C1 segment of cervical spinal cord (tissue), 14 donors: ENCODE measurements at places on chromosomes 11 and 22.

DNA sequence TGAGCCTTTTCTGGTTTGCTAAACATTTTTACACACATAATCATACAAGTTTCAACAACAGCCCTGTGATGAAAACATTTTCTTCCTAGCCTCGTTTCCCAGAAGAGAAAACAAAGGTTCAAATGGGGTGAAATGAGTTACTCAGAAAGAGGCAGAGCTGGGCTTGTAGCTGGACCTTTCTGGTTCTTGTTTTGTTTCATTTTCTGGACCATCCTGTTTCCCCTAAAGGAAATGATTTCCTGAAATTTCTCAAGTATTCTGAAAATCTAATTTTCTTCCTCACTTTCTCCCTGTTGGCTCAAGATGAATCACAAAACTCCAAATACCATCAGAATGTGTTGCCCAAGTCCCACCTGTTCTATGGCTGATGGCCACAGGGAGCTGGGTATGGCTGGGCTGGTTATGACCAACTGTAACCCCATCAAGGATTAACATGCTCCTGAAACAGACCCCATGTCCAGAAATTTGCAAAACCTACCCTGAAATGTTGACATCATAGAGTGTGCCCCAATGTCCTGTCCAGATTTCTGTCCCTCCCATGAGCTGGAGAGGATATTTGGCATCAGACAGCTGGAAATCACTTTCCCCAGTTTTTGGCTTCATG, 6.7 kb upstream of the APOL4 start:
- no peak for DNase-seq

DNA sequence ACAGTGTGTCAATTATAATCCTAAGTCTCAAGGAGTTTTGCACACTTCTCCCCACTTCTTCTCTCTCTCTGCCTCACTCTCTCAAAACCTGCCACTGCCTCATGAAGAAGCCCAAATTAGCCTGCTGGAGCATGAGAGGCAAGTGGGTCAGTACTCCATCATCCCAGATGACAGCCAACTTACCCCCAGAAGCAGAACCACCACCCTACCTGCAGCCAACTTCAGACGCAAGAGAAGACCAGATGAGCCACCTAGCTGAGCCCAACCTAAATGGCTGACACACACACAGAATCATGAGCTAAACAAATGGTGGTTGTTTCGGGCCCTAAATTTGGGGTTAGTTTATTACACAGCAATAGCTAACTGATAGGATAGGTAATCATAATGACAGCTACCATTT, 61.2 kb downstream of the CD82 start:
- no peak for DNase-seq

DNA sequence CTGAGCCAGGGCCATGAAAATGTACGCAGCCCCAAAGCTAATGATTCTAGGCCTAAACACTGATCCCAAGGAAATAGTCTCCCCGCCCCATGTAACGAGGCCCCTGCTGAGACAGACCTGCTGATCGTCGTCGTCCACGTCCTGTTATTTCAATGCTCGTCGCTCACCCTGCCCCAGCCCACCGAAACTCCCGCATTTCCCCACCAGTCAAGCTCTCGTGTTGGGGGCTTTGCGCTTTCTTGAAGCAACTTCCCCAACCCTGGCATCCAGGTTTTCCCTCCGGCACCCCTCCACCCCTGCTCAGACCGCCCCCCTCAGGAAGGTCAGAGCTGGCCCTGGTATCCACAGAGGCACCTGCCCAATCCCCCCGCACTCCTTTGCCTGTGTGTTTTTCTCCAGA, 58.8 kb upstream of the LINC01488 start:
- DNase-seq: no peak

- peak; percentile 69 for DNase-seq
Observed at GRCh38 chr11:64246871-64247728, at the start of gene PPP1R14B. Gene PPP1R14B (minus strand): TSS chr11:64246943. CDS start chr11:64246673, 270 bp downstream.

- no peak for DNase-seq
Observed at GRCh38 chr22:49922484-49922883, 4.0 kb downstream of the CRELD2 start.

- no peak for DNase-seq
Observed at GRCh38 chr11:4084406-4085125, 10.0 kb upstream of the RRM1 start.

DNA sequence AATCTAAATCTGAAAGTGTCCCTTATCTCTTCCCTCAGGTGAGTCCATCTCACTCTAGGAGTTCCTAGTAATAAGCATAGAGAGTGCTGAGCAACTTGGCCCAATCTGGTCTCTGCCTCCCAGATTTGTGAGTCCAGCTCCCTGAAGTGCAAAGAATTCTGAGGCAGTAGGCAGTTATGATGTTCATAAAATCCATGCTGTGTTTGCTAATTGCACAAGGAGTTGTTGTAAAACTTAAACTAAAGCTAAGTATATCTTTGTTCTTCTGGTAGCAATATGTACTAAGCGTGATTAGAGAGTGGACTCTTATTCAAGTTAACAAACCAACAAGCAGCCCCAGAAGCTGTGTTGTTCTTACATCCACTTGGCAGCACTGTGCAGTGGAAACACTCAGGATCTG, 7.6 kb upstream of the PTH start:
- no peak for DNase-seq

GRCh38 chr22:43550024-43550620, 138.3 kb downstream of the MPPED1 start:
- no peak for DNase-seq

DNA sequence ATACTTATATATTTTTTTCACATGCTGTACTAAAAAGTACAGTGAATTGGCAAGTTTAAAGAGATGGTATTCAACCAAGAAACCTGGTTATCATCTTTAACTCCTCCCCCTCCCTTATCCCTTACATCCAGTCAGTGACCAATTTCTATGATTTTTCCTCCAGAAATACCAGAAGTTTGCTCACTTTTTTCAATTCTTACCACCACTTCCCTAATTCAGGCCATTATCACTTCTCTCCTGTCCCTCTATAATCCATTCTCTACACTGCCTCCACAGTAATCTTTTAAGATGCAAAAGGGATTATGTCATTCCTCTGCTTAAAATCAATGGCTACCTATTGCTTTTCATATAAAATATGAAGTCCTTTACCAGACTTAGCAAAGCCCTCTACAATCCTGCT, 62.8 kb downstream of the CEP57 start:
- DNase-seq: no peak

DNA sequence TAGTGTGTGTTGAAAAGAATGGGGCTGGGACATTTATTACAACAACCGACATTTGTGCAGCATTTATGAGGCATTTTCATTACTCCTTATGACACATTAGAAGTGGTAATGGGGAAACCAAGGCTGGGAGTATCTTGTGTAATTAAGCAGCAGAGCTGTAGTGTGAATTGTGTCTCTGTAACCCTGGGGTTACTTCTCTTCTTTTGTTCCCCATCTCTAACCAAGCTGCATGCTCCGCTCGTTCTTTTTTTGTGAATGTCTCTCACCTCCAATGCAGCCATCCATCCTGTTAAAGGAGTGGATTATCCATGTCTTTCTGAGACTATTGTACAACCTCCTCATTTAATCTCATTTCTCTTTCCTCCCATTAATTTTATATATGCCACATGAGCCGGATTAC, 65.7 kb downstream of the ENDOD1 start:
- DNase-seq: no peak

- no peak for DNase-seq
Observed at GRCh38 chr11:46361283-46362155, 14.3 kb downstream of the DGKZ start.

- DNase-seq: no peak
Observed at GRCh38 chr11:115920092-115920461, 415.9 kb upstream of the CADM1 start.

DNA sequence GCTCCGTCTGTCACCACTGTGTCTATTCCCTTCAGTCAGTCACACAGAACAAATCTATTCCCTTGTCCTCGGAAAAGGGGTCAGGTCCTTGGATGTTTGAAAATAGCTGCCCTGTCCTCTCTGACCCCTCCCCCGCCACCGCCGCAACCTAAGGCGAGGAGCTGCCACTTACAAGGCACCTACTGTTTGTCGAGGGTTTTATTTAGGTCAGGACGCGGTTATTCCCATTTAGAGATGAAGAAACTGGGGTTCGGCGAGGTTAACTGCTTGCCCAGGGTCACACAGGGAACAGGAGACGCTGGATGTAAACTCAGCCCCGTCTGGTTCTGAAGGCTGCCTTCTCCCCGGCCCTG, 1468.1 kb downstream of the BRD1 start:
- no peak for DNase-seq

DNA sequence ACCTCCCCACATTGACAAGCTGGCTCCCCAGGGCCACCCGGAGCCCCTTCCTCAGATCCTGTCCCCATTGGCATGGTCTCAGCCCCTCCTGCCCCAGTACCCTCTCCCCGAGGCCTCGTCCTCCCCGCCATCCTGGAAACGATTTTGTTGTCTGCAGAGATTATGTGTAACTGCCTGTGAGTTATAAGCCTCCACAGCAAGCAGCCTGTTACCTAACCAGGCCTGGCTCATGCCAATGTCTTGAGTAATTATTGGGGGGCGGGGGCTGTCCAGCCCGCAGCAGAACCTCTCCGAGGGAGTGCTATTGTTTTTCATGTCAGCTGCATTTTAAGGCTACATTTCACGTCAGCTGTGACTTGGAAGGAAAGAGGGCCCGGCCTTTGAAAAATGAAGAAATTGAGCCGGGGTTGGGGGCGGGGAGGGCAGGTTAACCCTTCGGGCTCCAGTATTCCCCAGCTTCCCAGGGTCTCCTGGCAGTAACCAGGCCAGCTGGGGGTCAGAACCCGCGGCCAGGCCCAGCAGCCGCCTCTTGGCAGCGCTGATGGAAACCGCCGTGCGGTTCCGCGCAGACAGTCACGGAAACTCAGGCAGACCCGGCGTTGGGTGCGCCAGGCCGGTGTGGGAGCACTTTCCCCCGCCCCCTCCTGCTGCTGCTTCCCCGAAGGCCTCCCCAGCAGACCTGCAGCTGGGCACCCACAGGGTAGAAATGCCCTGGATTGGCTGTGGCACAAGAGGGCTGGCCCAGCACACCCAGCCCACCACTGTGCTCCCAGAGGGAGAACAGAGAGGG, 59.5 kb downstream of the CDKN1C start:
- DNase-seq: no peak

- no peak for DNase-seq
Observed at GRCh38 chr22:46328797-46329196, 6.7 kb upstream of the TRMU start.
